ENCODE measurements at places on chromosomes 11 and 22. TPM values are rescaled to one million over a fixed set of nuclear protein-coding genes. Genes with fewer than 3 reads are reported as not detected.

DNA sequence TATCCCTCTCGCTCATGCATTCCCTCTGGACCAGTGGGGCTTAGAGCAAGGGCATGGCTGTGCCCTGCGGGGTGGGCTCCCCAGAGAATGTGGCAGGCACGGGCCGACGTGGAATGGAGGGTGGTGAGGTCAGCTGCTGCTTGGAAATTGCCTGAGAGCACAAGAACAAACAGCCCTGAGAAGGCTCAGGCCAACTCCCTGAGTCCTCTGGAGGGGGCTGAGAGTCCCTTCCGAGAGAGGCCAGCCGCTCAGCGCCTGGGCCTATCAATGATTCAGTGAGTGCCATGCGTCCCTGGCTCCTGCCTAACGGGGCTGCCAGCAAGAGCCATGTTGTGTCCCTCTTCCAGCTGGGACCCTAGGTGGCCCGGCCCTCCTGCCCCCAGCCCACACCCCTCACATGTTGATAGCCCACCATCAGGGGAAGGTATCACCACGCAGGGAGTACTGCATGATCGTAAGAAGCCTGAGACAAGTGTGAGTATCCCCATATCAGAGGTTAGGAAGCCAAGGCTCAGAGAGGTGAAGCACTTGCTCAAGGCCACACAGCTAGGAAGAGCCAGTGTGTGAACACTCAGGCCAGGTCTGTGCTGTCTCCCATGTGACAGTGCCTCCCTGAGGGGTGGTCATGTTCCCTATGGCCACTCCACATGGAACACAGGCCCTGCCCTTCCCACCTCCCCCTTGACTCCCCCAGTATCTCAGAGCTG lies 55.8 kb downstream of the NECTIN1 start:
- H3K27me3 ChIP-seq = no peaks in the 10 kb centered on the region
- H3K4me3 ChIP-seq = no peak overlapping the region
- peaks cover 11% of the 10 kb centered on the region for H3K4me1 ChIP-seq
- H3K27ac ChIP-seq = no peak overlapping the region
- DNase-seq = no peak
- peaks cover 30% of the 10 kb centered on the region for H3K36me3 ChIP-seq

DNA sequence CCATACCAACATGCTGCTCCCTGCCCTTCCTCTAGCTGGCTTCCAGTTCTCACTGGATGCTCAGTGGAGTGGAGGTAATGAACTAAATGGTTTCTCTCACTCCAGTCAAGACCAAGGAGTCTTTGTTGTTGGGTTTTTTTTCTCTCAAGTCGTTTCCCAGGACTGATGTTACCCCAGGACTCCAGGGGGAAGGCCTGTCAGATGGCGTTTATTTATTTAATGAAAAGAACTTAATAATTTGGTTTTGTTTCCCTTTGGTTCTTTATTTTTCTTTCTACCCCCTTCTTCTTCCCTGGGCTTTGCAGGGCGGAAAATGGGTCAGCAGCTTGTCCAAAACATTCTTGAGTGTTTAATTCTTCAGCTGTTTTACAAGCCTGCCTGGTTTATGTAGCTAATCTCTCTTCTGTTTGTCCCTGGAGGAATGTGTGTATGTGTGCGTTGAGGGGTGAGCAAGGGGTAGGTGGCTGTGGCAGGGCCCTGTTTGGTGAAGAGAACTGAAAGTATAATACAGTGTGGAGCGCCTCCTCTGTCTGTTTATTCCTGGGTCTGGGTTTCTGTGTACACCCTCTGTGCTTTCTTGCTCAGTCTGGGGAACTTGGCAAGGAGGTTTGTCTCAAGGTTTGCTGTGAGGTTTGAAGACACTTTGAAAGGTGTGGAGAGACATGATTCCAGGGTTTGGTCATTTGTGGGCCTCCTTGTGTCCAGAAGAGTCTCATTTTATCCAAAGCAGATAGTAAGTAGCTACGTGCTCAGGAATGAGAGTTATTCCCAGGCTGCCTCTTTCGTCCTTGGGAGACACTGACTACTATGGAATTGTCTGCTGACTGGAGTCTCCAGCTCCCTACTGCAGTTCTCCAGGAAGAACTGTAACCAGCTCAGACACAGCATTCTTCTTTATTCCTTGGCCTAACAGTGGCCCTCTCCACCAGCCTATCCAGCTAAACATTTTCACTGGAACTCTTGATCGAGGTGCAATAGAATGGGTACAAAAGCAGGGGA lies 175.5 kb downstream of the ADAMTS15 start:
- H3K4me1 ChIP-seq = no peaks in the 10 kb centered on the region
- H3K36me3 ChIP-seq = no peaks in the 10 kb centered on the region
- no peak for DNase-seq
- H3K27ac ChIP-seq = no peak overlapping the region

DNA sequence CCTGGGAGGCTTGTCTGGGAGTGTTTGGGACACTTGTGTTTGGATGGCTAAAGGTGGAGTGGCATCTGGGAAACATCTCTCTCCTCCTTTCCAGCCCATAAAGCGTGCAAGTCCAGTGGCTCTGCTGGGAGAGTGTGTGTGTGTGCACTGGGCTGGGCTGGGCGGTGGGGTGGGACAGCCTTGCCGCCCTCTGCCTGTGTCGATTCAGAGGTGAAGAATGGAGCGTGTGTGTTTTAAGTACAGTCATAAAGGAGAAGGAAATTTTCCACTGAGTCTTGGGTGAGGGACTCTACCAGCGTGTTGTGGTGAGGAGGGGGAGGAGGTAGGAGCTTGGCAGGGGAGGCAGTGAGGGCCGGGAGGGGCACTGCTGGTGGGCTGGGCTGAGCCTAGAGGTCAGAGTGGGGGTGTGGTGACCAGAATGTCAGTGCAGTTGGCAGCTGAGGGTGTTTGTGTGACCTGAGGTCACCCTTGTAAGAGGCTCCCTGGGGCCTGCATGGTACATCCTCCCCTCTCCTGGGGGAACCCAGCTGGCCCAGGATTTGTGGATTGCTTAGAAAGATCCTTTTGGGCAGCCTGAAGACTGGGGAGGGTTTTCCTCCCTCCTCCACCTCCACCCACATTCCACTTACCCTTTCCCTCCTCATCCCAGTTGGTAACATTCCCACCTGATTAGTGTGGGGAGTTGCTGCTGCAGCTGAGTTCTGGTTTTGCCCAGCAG lies 1.7 kb downstream of the TIMP3 start:
- peaks cover 45% of the 10 kb centered on the region for H3K27me3 ChIP-seq
- DNase-seq = no peak
- H3K27ac ChIP-seq = no peak overlapping the region
- no peaks in the 10 kb centered on the region for H3K4me1 ChIP-seq
- H3K4me3 ChIP-seq = no peak overlapping the region

DNA sequence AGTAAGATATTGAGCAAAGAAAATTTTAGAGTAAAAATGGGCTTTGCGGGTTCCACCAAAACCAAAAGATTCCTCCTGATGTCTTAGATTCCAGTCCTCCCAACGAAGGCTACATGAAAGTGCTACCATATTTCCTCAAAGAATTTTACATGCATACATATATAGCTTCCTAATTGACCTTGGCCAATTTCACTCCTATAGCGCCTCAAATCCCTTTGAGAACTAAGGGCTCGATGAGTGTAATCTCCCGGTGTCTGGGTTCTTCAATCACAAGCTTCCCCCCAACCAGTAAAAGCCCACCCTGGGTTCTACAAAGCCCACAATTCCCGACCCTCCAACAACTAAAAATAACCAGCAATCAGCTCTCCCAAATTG lies 1.2 kb downstream of the SIK3 start:
- H3K27ac ChIP-seq = peak overlapping the region; percentile 82
- no peak for DNase-seq
- H3K4me1 ChIP-seq = peaks cover 52% of the 10 kb centered on the region
- H3K36me3 ChIP-seq = no peaks in the 10 kb centered on the region
- no peaks in the 10 kb centered on the region for H3K27me3 ChIP-seq

GRCh38 chr11:68659158-68659921 lies 25.0 kb upstream of the GAL start:
- no peak overlapping the region for H3K27ac ChIP-seq
- no peaks in the 10 kb centered on the region for H3K4me1 ChIP-seq
- no peaks in the 10 kb centered on the region for H3K36me3 ChIP-seq
- DNase-seq = no peak

PRRG4 gene
- polyA plus RNA-seq = 9.9 TPM

TRIM34 gene
- polyA plus RNA-seq = 25.7 TPM

SLC29A2 gene
- polyA plus RNA-seq = not detected

BIK gene
- polyA plus RNA-seq = 3.1 TPM
